ENCODE measurements at places on chromosomes 2 and 18. TPM values are rescaled to one million over a fixed set of nuclear protein-coding genes. Genes with fewer than 3 reads are reported as not detected.

The CDKL4 gene
- not detected for total RNA-seq

- H3K27me3 ChIP-seq = no peaks in the 10 kb centered on the region
- H3K27ac ChIP-seq = 0 out of 2 replicates have a peak overlapping the region, but pooled peaks have one; percentile 42
- H3K36me3 ChIP-seq = no peaks in the 10 kb centered on the region
Observed at GRCh38 chr2:237867465-237867864, 8.0 kb downstream of the RAMP1 start.

DNA sequence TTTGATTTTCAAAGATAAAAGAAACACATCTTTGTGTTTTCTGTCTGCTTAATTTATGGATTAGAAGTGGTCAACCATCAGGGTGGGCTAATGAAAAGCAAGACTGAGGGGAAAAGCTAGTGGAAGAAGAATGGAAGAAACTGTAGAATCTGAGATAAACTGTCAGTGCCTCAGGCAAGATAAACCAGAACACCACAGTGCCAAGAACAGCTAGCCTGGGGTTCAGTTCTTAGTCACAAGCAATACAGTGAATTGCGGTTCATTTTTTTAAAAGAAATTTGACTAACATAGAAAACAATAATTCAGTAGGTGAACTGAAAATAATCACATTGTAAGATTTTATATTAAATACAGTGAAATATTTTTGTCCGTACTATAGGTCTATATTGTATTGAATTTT, 22.0 kb upstream of the LNPK start:
- DNase-seq = no peak
- no peaks in the 10 kb centered on the region for H3K4me1 ChIP-seq
- no peak overlapping the region for H3K4me3 ChIP-seq
- no peaks in the 10 kb centered on the region for H3K36me3 ChIP-seq
- H3K27me3 ChIP-seq = no peaks in the 10 kb centered on the region
- H3K27ac ChIP-seq = no peak overlapping the region

DNA sequence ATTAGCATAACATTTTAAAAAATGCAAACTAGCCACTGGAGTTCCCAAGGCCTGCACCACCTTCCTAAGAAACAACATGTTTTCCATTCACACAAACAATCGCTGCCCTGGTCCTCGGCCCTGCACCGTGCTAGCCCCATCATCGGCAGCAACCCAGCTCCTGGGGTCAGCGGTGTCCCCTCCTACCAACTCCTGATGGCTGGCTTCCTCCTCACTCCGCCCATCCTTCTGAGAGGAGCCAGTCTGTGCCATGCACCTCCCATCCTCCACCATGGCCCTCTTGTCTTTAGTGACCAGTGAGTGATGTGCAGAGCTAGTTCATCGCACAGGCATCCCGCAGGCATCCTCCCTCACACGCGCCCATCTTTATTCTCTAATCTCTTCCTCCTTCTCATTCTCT, 81.9 kb downstream of the LONRF2 start:
- DNase-seq = no peak
- no peak overlapping the region for H3K4me3 ChIP-seq
- H3K27me3 ChIP-seq = no peaks in the 10 kb centered on the region

- DNase-seq = no peak
- H3K27me3 ChIP-seq = no peaks in the 10 kb centered on the region
- no peak overlapping the region for H3K4me3 ChIP-seq
- H3K36me3 ChIP-seq = no peaks in the 10 kb centered on the region
Observed at GRCh38 chr2:64000630-64001381, 18.4 kb downstream of the VPS54 start.

The GAL3ST2 gene
- total RNA-seq = 1.6 TPM

The CFC1 gene
- total RNA-seq = not detected

DNA sequence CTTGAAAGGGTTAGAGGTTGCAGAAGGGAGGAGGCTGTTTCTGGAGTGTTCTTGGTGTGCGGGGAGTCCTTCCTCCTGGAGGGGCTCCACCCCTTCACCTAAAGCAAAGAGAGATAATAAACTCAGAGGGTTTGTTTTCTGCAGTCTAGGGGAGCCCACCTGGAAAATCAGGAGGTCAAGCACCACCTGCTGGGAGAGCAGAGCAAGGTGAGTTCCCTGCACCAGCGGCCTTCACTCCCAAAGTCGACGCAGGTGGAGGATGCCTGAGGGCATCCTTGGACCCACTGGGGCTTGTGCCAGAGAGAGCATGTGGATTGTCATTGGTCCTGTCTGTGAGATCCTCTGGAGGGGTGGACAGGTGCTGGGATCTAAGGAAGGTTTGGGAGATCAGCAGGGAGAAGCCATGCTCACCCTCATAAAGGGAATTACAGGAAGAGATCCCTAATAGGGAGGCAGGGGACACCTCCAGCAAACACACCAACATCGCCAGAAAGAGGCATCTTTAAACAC, 116.7 kb downstream of the KCNF1 start:
- H3K27me3 ChIP-seq = peaks cover 2% of the 10 kb centered on the region
- DNase-seq = no peak
- no peak overlapping the region for H3K27ac ChIP-seq
- H3K4me1 ChIP-seq = no peaks in the 10 kb centered on the region
- H3K36me3 ChIP-seq = no peaks in the 10 kb centered on the region

The ICOS gene
- total RNA-seq = 0.18 TPM

DNA sequence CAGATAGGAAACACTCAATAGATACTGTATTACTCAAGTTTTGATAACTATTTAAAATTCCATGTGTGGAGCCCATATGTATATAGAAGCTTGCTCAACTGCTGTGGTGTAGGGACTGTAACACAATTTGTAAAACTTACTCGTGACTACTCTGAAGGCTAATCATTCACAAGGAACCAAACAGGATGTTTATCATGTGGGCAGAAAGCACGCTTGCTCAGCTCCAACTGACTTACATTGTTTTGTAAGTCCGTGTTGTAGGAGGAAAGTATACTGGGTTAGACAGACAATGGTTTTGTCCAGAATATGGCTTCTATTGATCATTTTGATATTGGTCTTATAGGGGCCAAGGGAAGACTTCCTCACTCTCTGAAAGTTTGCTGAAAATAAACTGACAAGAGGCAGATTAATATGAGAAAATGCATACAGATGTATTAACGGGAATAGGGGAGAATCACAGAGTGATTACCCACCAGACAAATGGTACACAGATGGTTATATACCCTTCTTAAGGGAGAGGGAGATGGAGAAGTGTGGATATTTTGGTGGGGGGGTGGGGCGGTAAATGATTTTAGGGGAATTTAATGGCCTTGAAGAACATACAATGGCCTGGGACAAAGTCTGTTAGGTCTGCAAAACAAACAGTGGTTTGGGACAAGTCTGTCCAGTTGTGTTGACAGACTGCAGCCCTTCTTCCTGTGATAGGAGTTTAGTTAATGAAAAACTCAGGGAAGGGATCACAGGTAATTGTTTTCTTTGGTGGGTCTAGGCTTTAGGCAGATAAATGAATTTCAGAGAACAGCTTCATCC, 259.3 kb upstream of the SP5 start:
- H3K27ac ChIP-seq = no peak overlapping the region
- H3K4me1 ChIP-seq = no peaks in the 10 kb centered on the region
- H3K36me3 ChIP-seq = no peaks in the 10 kb centered on the region
- H3K4me3 ChIP-seq = no peak overlapping the region
- no peaks in the 10 kb centered on the region for H3K27me3 ChIP-seq

The GNAL gene
- total RNA-seq = 0.44 TPM

The EML4 gene
- 107 TPM for total RNA-seq

DNA sequence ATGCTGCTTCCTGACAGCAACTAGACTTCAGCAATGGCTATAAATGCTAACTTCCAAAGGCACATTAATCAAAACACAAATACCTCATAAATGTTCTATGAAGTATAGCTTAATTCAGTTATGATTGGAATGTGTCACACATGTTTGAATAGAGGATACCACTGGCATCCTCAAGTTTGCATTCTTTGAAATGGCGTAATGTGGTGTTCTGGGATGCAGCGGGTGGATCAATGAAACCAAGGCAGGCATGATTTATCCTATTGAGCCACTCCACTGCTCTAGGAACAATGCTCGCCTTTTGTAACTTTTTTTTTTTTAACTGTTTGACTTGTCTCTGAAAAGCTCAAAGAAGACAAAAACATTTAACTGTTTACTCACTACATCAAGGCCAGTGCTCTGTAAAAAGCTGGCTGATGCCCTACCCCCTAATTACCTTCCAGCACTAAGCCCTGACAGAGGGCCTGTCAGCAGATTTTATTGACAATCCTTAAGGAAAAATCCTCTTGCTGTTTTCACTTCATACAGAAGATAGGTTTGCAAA, 278.8 kb upstream of the SESTD1 start:
- H3K27me3 ChIP-seq = no peaks in the 10 kb centered on the region
- H3K27ac ChIP-seq = no peak overlapping the region
- H3K36me3 ChIP-seq = no peaks in the 10 kb centered on the region
- no peak for DNase-seq
- no peak overlapping the region for H3K4me3 ChIP-seq

GRCh38 chr2:43531251-43531650, 64.6 kb downstream of the THADA start:
- no peak overlapping the region for H3K4me3 ChIP-seq
- no peaks in the 10 kb centered on the region for H3K27me3 ChIP-seq
- H3K4me1 ChIP-seq = no peaks in the 10 kb centered on the region
- no peaks in the 10 kb centered on the region for H3K36me3 ChIP-seq
- no peak for DNase-seq

DNA sequence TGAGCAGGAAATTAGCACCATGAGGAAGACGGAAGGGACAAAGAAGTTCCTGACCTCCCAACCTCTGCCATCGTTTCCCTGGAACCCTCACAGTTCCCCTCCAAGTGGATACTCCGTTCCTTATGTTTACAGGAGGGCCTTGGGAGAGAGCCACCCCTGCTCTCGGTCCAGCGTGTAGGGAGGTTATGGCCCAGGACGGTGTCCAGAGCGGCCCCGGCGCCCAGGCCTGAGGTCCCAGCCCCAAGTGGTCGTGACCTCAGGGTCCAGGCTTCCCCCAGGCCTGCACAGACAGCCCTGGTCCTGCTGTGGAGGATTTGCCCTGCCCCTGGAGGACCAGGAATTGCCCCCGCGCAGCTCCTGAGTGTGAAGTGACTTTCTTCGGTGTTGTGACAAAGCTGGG, 61.8 kb upstream of the RBM44 start:
- peaks cover 39% of the 10 kb centered on the region for H3K4me1 ChIP-seq
- H3K27me3 ChIP-seq = no peaks in the 10 kb centered on the region
- DNase-seq = no peak
- peaks cover 5% of the 10 kb centered on the region for H3K36me3 ChIP-seq
- H3K27ac ChIP-seq = no peak overlapping the region

- no peaks in the 10 kb centered on the region for H3K27me3 ChIP-seq
- H3K27ac ChIP-seq = no peak overlapping the region
- H3K36me3 ChIP-seq = no peaks in the 10 kb centered on the region
- DNase-seq = no peak
- H3K4me1 ChIP-seq = no peaks in the 10 kb centered on the region
Observed at GRCh38 chr2:96153991-96154431, 8.8 kb upstream of the DUSP2 start.

- H3K27ac ChIP-seq = no peak overlapping the region
- no peak for DNase-seq
- H3K27me3 ChIP-seq = no peaks in the 10 kb centered on the region
- no peak overlapping the region for H3K4me3 ChIP-seq
- H3K36me3 ChIP-seq = no peaks in the 10 kb centered on the region
- no peaks in the 10 kb centered on the region for H3K4me1 ChIP-seq
Observed at GRCh38 chr2:133723133-133723532, 154.9 kb upstream of the NCKAP5 start.

The DIPK1C gene
- total RNA-seq = 0.26 TPM

GRCh38 chr2:217421834-217422233, 562.0 kb upstream of the TNP1 start:
- H3K27me3 ChIP-seq = no peaks in the 10 kb centered on the region
- DNase-seq = no peak
- no peaks in the 10 kb centered on the region for H3K36me3 ChIP-seq
- no peaks in the 10 kb centered on the region for H3K4me1 ChIP-seq

The C2orf69 gene
- total RNA-seq = 21.8 TPM

The CLHC1 gene
- 3.6 TPM for total RNA-seq

- no peak overlapping the region for H3K27ac ChIP-seq
- no peaks in the 10 kb centered on the region for H3K4me1 ChIP-seq
- peaks cover 3% of the 10 kb centered on the region for H3K36me3 ChIP-seq
- H3K4me3 ChIP-seq = no peak overlapping the region
- H3K27me3 ChIP-seq = no peaks in the 10 kb centered on the region
Observed at GRCh38 chr18:79754022-79754761, 43.5 kb upstream of the KCNG2 start.

The PLCD4 gene
- total RNA-seq = 12.9 TPM
